ENCODE measurements at places on chromosomes 4 and X. TPM values are rescaled to one million over a fixed set of nuclear protein-coding genes. Genes with fewer than 3 reads are reported as not detected.

Gene TLR2
- 2.0 TPM for polyA plus RNA-seq

Gene RAB41
- not detected for polyA plus RNA-seq

Gene LGI2
- polyA plus RNA-seq = 2.4 TPM

Gene RBM46
- not detected for polyA plus RNA-seq

Gene CSAG3
- not detected for polyA plus RNA-seq

Gene MAD2L1
- polyA plus RNA-seq = 2.8 TPM

Gene ADH7
- polyA plus RNA-seq = 0.02 TPM

Gene KDM6A
- polyA plus RNA-seq = 4.5 TPM

Gene SMIM10L2A
- 5.1 TPM for polyA plus RNA-seq

Gene GRID2
- 0.09 TPM for polyA plus RNA-seq

Gene SPON2
- 9.6 TPM for polyA plus RNA-seq

Gene FAT1
- 29.7 TPM for polyA plus RNA-seq

Gene C4orf51
- not detected for polyA plus RNA-seq

Gene KLHL13
- polyA plus RNA-seq = 4.0 TPM

Gene GYG2
- polyA plus RNA-seq = 1.1 TPM

Gene ANOS1
- polyA plus RNA-seq = 1.8 TPM

Gene CXCL1
- 4.4 TPM for polyA plus RNA-seq

Gene SASH3
- 0.93 TPM for polyA plus RNA-seq

Gene SHROOM4
- 6.3 TPM for polyA plus RNA-seq

Gene PF4V1
- polyA plus RNA-seq = not detected

Gene HTN3
- polyA plus RNA-seq = not detected

Gene TRAM1L1
- 0.38 TPM for polyA plus RNA-seq

Gene CABS1
- not detected for polyA plus RNA-seq

Gene PCDH18
- polyA plus RNA-seq = 2.4 TPM

Gene RNF150
- polyA plus RNA-seq = 10.1 TPM

Gene POU3F4
- polyA plus RNA-seq = not detected

Gene TFE3
- 21.4 TPM for polyA plus RNA-seq

Gene POU4F2
- not detected for polyA plus RNA-seq

Gene NUDT10
- polyA plus RNA-seq = 1.2 TPM

Gene APBB2
- 12.7 TPM for polyA plus RNA-seq

Gene SMIM43
- polyA plus RNA-seq = 0.07 TPM

All from right cardiac atrium (tissue), 5 donors.